ENCODE measurements at places on chromosomes 13 and 19.

DNA sequence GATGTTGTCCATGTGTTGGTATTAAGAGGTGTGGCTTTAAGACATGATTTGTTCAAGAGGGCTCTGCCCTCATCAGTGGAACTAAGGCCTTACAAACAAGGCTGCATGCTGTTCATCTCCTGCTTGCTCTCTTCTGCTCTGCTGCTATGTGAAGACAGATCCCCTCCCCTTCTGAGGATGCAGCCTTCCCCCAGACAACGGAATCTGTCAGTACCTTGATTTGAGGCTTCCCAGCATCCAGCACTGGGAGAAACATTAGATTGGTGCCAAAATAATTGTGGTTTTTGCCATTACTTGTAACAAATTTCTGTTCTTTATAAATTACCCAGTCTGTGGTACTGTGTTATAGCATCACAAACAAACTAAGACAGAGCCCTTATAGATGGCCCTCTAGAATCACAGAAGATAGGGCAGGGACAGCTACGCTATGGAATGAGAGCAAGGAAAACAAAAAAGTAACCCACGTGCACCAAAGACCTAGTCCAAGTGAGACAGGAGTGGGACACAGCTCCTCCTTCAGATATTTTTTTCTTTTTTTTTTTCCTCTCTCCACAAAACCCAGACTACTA is 151.5 kb upstream of the RXFP2 start:
- DNase-seq: no peak

DNA sequence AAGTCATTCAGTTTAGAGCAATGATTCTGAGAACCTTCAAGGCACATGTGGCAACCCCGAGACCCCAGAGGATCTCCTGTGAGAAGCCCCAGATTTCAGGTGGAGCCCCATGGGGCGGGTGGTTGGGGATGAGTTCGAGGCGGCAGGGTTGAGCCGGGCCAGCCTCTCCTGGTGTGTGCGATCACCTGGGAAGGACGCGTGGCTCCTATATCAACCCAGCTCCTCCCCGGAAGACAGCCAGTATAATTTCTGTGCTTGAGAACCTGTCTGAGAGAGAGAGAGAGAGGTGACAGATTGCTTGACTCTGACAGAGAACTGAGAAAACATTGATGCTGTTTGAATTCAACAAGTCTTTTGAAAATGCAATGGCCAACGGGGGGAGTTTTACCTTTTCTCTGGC is 89.0 kb downstream of the TEX29 start:
- no peak for DNase-seq

DNA sequence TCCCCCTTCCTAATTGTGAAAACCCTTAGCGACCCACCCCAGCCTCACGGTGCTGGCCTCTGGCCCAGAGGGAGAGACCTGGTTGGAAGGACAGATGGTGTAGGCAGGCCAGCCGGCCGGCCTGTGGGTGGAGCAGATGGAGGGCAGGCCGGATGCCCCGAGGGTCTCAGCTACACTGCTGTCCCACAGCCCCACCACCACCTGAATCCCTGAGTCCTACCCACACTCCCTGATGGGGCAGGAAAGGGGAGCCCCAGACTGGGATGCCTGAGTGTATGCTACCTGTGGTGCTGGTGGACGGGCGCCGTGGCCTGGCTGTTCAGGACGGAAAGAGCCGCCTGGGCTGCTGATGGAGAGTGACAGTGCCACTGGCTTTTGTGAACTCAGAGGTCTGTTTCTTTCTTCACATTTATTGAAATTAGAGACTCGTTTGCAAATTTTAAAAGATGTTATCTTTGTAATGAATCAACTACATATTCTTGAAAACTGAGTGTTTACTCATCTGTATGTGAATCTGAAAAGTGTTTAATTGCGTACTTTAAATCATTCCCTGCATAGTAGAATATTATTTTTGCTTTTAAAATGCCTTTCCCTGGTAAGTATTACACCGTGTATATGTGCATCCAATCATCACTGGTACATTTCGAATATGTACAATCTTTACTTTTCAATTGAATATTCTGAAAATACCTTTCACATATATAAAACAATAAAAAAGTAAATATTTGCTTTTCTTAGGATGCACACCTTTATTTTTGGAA is 35.7 kb downstream of the TFDP1 start:
- DNase-seq: no peak

DNA sequence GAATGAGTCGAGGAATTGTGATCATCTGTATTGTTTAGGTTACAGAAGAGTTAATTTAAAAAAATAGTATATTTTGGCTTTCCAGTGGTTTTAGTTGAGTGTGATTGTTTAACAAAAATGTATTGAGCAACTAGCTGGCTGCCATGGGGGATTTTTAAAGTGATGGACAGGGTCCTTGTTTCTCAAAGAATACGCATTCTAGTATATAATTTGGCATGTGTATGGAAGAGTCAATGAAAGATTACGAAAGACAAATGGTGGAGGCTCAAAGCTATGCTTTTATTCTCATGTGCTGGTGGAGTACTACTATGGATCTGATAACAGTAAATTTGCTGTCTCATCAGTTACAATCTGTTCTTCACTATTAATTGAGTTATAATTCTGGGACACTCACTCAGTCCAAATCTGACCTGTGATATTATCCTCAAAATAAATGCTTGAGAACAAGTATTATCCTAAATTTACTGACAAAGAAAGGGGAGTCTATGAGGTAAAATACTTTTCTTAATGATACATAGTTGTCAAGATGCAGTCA is 240.0 kb downstream of the GPC6 start:
- DNase-seq: no peak

- DNase-seq: no peak
These were observed 98.0 kb downstream of the ESD start for GRCh38 chr13:46698910-46699460.

GRCh38 chr19:12947702-12948611 is 2.3 kb downstream of the RAD23A start:
- DNase-seq: no peak

GRCh38 chr19:52188822-52189734 is 774 bp upstream of the PPP2R1A start:
- DNase-seq: no peak

DNA sequence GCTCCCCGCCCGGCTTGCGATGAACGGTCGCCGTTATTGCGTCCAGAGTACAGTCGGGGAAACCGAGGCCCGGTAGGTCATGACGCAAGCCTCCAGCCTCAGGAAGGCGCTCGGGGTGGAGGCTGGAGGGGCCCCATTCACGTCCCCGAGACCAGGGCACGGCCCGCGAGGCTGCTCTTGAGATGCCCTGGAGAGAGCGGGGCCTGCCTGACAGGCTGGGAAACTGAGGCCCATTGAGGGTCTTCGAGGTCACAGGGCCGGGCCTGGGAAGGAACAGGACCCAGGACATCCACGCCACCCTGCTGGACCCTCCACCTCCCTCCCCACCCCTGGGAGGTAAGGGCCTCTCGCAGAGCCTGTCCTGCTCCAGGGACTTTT is 367 bp downstream of the NDUFS7 start:
- no peak for DNase-seq

GRCh38 chr13:73216381-73216831 is 157.6 kb downstream of the KLF5 start:
- no peak for DNase-seq

GRCh38 chr19:10553943-10554381 is 10.3 kb downstream of the ATG4D start:
- DNase-seq: no peak

- no peak for DNase-seq
These were observed 152.8 kb downstream of the SOX1 start for GRCh38 chr13:112219740-112220139.

- DNase-seq: no peak
These were observed 17.5 kb upstream of the ZNF90 start for GRCh38 chr19:20060282-20060681.

- no peak for DNase-seq
These were observed 78.2 kb downstream of the GGACT start for GRCh38 chr13:100510208-100510957.

GRCh38 chr13:113187883-113188665 is 20.4 kb downstream of the PCID2 start:
- DNase-seq: no peak

- DNase-seq: no peak
These were observed 52.7 kb upstream of the FAM216B start for GRCh38 chr13:42728507-42729180.

GRCh38 chr19:4548238-4548584 is 8.4 kb upstream of the LRG1 start:
- no peak for DNase-seq

DNA sequence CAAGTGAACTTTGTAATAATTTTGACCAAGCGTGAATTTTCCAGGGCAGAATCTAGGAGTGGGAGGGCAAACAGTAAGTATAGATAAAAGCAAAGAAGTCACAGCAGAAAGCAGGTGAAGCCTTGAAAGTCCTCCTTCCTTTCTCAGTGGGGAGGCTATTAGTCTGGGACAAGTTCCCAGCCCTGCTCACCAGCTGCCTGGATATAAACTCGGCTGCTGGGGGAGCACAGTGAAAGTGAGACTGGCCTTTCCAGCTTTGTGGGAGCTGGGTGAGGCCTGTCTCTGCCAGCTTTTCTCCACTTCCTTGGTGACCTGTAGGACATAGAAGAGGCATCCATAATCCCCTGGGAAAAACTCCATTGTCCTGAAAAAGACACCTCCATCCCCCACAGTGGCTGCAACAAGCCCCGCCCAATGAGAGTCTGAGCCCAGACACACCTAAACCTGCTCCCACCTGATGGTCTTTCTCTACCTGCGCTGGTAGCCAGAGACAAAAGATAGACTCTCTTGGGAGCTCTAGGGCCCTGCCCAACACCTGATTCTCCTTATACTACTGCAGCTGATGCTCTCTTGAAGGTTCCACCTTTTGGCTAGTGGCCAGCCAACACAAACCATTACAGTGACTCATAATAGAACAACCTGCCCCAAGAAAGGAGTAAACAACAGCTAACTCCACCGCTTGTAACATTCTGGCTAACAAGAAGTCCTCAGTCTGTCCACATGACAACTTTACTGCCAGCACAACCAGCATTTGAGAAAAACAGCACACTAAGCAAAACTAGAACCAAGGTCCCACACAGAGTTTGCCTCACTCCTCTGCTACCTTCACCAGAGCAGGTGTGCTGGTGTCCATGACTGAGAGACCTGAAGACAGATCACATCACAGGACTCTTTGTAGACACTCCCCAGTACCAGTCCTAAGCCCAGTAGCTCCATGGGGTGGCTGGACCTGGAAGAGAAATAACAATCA is 252.2 kb upstream of the SLITRK6 start:
- DNase-seq: no peak

GRCh38 chr19:9586764-9587163 is 2.5 kb upstream of the ZNF121 start:
- peak; percentile 52 for DNase-seq

GRCh38 chr13:112137144-112137543 is 70.2 kb downstream of the SOX1 start:
- no peak for DNase-seq

GRCh38 chr19:4638317-4638716 is 999 bp upstream of the TNFAIP8L1 start:
- DNase-seq: no peak

All from head of caudate nucleus (tissue), 42 donors.